GM23338 (cell line): ENCODE measurements at places on chromosomes 6 and 20.

GRCh38 chr6:134888316-134888715 is 61.6 kb downstream of the ALDH8A1 start:
- no peak for DNase-seq

DNA sequence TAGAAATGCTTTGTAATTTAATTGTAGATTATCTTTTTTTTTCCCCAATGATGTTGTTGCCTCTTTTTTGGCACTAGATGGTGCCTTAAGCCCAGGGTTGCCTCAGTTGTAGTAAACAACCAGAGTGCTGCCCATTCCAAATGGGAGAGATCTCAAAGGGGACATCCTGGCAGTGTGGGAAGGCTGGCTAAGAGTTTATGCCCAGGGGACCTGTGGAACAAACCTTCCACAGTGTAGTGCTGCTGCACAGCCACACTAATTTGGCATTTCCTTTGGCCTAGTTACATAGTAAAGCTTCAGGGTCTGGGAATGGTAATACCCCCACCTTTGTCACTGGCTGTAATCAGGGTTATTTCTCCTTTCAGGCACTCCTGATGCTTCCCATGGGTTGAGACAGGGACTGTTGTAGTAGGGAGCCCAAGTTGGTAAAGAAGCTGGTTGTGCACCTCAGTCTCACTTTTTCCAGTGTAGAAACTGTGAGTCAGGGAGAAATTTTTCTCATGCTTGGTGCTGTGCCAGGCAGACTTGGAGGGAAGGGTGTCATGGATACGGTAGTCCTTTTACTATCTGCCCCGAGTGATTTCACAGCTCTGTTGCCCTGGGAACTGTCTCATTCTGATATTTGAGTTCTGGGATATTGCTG is 177.8 kb upstream of the ECI2 start:
- DNase-seq = peak; percentile 71

DNA sequence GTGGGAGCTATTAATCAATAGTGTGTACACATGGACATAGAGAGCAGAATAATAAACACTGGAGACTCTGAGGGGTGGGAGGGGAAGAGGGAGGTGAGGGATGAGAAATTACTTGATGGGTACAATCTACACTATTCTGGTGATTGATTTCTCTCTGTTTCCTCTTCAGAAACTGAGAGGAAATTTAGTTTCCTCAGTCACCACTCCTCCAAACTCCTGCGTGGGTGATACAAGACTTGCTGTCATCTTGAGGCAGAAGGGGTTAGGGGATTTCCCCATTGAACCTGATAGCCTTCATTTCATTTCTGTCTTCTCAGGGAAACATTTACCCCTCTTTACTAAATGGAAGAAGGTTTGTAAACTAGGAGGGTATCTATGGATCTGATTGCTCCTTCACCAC is 84.3 kb upstream of the ESR1 start:
- DNase-seq = no peak

GRCh38 chr20:32359633-32360332 is 1.7 kb downstream of the ASXL1 start:
- DNase-seq = no peak

DNA sequence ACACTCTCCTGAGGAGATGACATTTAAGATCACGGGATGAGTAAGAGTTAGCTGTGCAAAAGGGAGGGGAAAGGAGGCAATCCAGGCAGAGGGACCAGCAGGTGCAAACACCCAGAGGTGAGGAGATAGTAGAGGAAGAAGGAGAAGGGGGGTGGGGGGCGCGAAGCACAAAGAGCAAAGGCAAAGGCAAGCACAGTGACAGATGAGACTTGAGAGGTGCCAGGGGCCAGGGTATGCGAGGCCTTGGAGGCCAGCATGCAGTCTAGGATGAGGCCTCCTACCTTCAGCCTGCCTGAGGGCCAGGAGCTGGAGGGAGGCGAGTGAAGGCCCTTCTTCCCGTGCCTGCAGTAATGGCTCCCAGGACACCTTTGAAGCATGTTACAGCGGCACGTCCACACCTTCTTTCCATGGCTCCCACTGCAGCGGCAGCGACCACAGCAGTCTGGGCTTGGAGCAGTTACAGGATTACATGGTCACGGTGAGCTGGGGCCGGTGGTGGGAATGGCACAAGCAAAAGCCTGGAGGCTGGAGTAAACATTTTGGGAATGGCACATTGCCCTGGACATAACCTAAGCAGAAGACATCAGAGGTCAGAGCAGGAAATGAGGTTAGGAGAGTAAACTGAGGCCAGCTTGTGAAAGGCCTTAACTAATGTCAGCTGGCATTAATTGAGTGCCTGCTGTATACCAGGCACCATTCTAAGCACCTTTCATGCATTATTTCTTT is 18.6 kb downstream of the CCM2L start:
- peak; percentile 62 for DNase-seq

DNA sequence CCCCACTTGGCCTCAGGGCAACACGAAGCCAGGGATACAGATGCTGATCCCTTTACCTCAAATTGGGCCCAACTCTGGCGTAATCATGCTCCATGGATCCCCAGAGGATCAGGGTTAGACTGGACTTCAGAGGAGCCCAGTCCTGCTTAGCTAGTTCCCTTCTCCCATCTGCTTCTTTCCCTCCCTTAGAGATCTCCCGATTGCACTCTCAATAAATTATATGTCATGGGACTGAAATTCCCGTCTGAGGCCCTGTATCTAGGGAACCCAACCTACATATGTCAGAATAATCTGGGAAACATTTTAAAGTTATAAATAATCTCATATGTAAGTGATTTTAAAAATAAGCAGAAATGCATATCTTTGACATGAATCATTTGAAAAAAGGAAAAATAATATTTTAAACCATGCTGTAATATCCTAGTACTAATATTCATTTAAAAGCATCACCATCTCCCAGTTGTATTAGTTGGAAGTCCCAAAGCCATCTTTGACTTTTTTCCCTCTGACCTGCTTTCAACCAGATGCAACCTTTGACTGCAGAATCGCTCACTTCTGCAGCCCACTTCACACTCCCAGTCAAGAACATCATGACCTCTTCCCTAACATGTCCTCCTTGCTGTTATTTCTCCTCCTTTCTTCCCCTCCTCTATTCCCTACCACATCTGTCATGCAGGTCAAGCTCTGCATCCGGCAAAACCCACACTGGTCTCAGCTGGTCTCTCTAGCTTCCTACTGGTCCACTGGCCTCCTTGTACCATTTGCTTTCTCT is 393.6 kb downstream of the BTBD3 start:
- no peak for DNase-seq
